AG04449 (cell line): ENCODE measurements at places on chromosomes 6 and 20.

GRCh38 chr6:147222160-147222838 is 18.1 kb downstream of the STXBP5 start:
- DNase-seq = no peak

GRCh38 chr6:129312880-129313279 is 397.1 kb downstream of the ARHGAP18 start:
- peak; percentile 54 for DNase-seq

- no peak for DNase-seq
Observed at GRCh38 chr6:42367353-42368011, 84.2 kb downstream of the TRERF1 start.

DNA sequence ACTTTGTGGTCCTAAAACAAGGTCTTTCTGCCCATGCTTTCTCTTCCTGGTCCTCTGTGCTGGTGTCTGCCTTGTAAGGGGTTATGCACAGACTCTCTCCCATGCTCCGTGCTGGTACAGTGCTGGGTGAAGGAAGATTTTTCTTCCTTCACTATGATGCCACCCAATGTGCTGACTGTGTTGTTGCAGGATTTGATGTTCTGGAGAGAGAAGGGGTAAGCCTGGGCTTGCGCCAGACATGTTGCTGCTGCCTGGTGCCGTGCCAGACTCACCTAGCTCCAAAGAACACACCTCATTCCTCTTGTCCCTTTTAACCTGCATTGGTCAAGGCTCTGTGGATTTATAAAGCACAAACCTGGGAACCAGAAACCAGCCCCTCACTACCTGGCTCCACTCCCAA is 28.4 kb upstream of the ARMH2 start:
- no peak for DNase-seq

DNA sequence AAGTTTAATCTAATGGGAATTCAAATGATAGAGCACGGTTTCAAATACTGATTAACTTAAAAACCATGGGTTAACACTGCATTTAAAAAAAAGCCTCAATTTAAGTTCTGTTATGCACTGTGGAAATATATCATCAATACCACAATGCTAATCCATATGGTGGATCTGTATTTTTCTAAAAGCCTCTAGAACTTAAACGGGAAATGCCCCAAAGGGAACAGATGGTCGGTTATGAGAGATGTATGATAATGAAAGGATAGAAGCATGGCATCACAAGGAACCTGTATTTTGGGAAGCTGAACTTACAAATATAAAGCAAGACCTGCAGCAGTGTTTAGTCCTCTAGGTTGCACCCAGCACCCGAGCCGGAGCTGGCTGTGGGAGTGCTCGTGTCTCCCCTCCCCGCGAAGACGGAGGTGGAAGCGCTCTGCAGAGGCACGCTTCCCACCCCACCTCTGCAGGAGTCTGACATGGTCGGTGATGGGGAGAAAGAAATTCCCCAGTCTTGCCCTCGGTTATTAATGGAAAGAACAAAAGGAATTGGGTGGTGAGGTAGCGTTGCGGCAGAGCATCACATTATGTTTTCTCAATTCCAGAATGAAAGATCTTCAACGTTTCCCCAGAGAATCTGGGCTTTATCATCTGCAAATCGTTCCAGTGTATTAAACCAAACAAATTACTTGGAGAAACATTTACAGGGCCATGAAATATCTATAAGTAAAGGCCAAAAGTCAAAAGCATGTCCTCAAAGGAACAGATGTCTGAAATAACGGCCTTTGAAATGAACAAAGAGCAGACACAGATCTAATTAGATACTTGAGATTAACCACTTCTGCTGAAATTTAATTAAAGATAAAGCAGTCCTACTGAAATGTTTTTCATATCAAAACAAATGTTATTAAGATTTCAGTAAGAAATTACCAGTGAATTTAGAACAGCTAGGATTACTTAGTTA is 103.1 kb upstream of the POPDC3 start:
- DNase-seq = no peak

- no peak for DNase-seq
Observed at GRCh38 chr20:42553374-42553773, 636.3 kb downstream of the PTPRT start.

- no peak for DNase-seq
Observed at GRCh38 chr6:116012951-116013350, 47.7 kb downstream of the FRK start.

DNA sequence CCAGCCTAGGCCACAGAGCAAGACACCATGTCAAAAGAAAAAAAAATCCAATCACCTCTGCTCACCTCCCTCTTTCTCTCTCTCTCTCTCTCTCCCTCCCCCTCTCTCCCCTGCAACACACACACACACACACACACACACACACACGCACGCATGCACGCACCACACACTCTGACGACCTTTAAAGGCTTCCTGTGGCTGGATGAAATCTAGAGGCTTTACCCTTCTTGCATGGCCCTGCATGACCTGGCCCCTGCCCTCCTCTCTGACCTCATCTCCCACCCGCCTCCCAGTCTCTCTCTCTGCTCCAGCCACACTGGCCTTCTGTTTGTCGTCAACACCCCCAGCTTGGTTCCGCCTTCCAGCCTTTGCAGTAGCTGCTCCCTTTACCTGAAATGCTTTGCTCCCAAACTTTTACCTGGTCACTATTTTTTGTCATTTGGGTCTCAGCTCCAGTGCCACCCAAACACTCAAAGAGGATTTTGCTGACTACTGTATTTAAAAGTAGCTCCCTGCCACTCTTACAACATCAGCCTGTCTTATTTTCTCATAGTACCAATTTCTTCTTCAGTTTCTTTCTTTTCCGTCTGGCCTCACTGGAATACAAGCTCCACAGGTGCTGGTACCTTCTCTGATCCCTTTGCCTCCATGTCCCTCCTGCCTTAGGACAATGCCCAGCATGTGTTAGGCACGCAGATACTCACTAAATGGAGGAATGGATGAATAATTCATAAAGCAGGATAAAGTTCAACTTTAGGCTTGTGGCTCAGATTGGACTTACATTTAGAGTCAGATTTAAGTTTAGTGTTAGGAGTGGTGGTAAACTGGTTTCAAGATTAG is 4.3 kb upstream of the LTA start:
- no peak for DNase-seq

DNA sequence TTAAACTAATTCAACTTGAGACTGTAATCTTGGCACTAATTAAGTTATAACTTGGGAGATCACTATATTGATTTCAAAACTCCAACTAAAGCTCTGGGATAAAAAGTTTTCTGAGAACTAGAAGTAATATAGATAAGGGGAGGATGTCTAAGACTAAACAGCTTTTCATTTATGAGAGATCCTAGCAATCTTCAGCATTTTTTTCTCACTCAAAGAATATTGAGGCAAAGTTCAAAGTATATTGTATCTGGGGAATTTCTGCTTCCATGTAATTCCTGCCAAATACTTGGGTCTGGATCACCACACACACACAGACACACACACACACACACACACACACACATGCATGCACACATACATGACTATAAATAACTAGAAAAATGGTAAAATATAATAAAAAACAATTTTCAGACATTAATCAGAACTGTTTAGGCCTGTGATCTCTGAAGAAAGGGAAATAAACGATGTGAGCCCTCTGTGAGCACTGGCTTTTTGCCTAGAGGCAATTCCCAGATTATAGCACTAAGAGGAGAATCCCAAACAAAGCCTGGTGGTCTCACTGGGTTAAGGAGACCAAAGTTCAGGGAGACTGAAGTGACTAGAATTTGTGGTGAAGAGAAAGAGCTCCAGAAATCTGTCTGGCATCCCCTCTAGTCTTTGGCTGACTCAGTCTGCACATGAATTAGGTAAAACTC is 92.8 kb downstream of the ADAT2 start:
- DNase-seq = no peak

DNA sequence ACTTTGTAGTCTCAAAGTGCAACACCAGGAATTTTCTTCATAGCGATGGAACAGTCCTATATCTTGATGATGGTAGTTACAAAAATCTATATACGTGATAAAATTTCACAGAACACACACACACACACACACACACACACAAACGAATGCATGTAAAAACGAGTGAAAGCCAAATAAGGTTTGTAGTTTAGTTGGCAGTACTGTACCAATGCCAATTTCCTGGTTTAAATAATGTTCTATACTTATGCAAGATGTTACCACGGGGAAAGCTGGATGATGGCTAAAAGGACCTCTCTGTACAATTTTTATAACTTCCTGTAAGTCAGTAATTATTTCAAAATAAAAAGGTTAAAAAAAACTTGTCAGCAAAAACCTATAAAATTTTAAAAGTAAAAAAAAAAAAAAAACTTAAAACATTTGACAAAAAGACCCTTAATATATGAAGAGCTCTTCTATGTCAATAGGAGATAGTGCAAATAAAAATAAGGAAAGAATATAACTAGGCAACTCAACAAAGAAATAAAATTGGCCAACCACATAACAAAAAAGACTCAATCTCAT is 37.6 kb downstream of the PDSS2 start:
- no peak for DNase-seq

DNA sequence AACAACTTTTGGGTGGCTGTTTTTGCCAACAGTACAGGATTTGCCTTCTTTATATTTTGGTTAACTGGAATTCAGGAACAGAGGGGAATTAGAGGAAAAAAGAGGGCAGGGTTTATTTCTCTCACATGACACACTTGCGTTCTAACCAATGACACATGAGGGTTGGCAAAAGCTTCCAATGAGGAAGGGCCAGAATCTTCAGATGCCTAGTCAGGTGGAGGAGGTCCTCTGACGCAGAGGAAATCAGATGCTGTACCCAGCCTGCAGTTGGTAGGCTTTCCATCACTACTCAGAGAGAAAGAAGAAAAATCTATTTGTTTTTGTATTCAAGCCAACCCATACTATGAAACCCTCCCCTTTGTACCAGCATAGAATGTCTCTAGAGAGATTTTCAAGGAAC is 20.8 kb downstream of the TM9SF4 start:
- DNase-seq = no peak

GRCh38 chr20:36440370-36441026 is 100.8 kb upstream of the MYL9 start:
- no peak for DNase-seq

- DNase-seq = no peak
Observed at GRCh38 chr6:33197431-33198048, 2.9 kb downstream of the RXRB start.

DNA sequence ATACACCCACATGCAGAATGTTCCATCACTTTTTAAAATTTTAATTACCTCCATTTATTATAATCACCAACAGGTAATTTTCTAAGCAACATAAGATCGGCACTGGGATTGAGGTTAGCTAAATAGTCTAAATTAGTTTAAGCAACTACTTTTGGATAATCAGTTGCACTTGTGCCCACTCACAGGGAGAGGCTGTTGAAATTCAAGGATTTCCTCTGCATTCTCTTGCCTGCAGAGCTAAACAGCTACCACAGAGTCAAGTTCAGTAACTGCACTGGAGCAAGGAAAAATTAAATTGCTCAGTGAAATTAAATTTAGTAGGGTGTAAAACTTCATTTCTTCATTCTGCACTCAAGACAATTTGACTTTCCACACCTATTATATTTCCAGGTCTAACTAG is 120.7 kb upstream of the CCDC28A start:
- no peak for DNase-seq
